ENCODE measurements at places on chromosomes 13 and 19. TPM values are rescaled to one million over a fixed set of nuclear protein-coding genes. Genes with fewer than 3 reads are reported as not detected.

DNA sequence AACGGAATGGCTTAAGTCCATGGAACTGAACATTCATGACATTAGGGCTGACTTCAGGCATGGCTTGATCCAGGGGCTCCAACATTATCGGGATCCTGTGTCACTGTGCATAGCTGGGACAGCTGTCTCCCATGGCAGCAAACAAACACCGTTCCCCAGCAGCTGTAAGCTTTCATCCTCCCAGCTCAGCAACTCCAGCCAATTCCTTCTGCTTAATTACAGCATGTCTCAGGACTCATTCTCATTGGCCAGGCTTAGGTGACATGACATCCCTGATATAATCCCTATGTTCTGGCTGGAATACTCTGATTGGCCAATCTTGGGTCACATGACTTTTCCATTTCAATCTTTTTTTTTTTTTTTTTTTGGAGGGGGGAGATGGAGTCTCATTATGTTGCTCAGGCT, 10.9 kb upstream of the TLE5 start:
- no peak for DNase-seq

- no peak for DNase-seq
Observed at GRCh38 chr19:48571378-48572162, 19.6 kb downstream of the SULT2B1 start.

- no peak for DNase-seq
Observed at GRCh38 chr13:27001705-27002104, 169.9 kb downstream of the USP12 start.

GRCh38 chr19:56577719-56578602, 10.7 kb downstream of the ZNF470 start:
- DNase-seq: no peak

GRCh38 chr19:44476559-44477408, 23.5 kb downstream of the ZNF180 start:
- DNase-seq: no peak

DNA sequence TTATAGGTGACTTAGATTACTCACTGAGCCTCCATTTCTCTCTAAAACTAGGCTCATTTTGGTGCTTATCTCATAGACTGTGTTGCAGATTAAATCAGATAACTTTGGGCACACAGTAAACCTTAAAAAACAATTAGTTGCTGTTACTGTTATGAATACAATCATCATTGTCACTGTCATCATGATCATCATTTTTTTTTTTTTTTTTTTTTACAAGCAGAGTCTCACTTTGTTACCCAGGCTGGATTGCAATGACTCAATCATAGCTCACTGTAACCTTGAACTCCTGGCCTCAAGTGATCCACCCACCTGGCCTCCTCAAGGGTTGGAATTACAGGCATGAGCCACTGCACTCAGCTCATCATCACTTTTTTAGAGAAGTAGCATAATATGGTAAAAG, 60.0 kb downstream of the VWA8 start:
- DNase-seq: no peak

- DNase-seq: no peak
Observed at GRCh38 chr19:10513223-10513622, 4.0 kb downstream of the S1PR5 start.

DNA sequence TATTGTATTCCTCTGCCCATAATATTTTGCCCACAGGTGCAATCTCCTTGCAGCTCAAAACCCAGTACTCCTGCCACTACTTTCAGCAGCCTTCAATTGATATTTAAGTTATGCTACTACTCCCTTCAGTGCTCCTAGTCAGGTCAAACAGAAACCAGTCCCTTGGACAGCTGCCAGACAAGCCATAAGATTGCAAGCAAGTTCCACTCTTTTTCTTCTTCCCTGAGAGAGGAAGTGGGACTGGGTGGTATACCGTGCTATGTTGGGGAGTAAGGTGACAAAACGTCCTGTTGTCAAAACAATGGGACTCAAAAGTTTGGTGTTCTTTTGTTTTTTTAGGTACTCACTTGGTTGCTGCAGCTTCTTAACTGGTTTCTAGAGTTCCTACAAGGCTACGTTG, 63.1 kb upstream of the FRY start:
- no peak for DNase-seq

DNA sequence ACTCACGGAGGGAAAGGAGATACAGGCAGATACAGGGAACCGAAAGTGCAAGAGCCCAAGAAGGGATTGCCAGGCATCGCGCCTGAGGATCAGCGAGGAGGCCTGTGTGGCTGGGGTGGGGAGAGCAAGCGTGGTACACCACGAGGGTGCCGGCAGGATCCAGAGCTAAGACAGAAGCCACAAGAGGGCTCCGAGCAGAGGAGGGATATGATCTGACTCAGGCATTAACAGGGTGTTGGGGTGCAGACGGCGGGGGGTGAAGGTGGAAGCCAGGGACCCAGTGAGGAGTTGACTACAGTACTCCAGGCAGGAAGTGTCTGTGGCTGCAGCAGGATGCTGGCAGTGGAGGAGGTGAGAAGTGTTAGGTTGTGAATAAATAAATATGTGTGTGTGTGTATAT, 5.4 kb upstream of the PPP1R37 start:
- DNase-seq: no peak

DNA sequence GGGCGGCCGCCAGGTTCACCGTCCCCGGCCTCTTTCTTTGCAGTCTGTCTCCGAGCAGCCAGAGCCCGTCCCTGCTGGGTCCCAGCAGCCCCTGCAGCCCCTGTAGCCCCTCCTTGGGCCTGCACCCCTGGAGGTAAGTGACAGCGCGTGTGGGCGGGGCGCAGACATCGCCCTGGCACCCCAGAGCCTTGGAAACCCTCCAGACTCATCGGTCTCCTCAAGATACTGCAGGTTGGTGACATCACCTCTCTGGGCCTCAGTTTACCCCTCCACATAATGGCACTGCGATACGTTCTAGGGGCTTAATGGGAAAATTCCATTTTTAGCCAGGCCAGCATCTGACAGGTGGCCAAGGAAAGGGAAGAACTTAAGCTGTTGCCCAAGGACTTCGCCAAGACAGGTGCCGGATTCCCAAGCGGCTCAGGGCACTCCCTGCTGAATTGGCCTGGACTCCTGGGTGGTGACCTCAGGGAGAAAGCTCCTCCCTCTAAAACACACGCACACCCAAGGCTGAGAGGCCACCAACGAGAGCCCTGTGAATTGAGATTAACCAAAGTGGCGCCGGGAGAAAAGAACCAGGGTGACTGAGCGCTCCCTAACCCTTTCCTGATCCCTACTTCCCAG, 13.1 kb downstream of the MAST3 start:
- no peak for DNase-seq

GRCh38 chr13:36096461-36097416, 34.4 kb downstream of the DCLK1 start:
- no peak for DNase-seq

DNA sequence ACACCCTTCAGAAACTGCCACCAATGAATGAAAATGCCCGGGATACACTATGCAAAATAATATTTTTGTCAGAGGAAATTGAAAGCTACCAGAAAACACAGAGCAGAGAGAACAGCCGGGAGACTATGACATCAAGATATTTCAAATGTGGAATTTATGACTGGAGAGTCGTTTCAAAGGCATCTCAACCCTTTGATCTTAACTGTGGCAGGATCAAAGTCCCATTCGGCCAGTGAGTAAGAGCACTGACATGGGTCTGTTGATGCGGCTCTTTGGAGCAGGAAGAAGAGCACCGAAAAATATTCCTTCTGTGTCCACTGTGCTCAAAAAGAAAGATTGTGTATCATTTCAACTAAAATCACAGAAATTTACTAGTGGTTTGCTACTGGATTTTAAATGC, 201.9 kb downstream of the RFC3 start:
- no peak for DNase-seq

- no peak for DNase-seq
Observed at GRCh38 chr13:46289260-46289955, 77.7 kb downstream of the LRRC63 start.

GRCh38 chr13:80339912-80340650, 845 bp downstream of the SPRY2 start:
- peak; percentile 66 for DNase-seq

DNA sequence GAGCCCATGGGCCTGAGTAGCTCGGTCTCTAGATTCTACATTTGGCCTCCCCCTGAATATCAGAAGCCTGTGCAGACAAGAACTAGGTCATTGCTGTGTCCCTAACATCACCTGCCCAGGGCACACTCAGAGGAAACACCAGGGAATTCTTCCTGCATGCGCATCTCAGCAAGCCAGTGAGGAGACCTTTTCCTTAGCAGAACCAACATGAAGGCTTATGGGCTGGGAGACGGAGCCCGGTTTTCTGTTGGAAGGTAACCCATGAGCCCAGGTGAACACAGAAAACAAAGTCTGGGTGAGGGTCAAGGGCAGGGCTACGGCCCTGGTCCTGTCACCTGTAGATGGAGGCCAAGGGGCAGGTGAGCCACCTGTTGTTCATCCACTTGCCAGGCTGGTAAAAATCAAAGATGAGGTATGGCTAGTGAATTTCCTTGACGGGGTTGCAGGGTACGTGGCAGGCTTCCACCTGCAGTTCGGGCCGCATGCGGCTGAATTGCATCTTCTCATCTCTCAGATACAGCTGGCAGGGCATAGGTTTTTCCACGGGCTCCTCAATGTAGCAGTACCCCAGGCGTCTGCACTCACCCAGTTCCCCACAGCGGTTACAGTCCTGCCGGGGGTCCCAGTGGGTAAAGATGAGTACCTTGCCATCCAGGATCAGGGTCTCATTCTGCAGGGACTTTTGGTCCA, 3.6 kb upstream of the FAM187B start:
- no peak for DNase-seq

- no peak for DNase-seq
Observed at GRCh38 chr19:55005684-55006488, 32.2 kb downstream of the GP6 start.

DNA sequence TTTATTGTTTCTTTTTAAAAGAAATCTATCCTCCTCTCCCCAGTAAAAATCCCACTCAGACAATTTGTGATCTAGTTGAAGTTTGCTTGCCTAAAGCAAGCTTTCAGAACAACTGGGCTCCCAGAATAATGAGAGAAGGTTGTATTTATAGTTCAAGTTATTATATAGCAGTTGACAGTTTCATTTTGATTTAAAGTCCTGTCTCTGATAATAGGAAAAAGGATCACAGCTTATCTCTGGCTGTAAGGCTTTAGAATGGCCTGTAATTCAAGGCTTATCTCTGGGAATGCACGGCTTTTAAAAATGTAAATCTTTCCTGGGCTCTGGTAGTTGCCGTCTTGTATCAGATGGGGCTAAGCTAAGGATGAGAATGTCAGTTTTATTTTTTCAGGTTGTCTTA, 123.3 kb upstream of the TMTC4 start:
- no peak for DNase-seq

DNA sequence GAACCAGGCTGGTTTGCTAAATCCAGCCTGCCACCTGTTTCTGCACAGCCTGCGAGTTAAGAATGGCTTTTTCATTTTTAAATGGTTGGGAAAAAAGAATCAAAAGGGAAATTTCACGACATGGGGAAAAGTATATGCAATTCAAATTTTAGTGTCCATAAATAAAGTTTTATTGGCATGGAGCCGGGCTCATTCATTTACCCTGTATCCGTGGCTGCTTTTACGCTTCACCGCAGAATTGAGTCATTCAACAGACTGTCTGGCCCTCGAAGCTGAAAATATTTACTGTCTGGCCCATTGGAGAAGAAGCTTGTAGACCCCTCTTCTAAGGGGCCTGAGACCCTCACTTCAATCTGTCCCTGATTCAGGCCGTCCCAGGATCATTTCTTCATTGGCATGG, 26.1 kb downstream of the IER2 start:
- DNase-seq: no peak

DNA sequence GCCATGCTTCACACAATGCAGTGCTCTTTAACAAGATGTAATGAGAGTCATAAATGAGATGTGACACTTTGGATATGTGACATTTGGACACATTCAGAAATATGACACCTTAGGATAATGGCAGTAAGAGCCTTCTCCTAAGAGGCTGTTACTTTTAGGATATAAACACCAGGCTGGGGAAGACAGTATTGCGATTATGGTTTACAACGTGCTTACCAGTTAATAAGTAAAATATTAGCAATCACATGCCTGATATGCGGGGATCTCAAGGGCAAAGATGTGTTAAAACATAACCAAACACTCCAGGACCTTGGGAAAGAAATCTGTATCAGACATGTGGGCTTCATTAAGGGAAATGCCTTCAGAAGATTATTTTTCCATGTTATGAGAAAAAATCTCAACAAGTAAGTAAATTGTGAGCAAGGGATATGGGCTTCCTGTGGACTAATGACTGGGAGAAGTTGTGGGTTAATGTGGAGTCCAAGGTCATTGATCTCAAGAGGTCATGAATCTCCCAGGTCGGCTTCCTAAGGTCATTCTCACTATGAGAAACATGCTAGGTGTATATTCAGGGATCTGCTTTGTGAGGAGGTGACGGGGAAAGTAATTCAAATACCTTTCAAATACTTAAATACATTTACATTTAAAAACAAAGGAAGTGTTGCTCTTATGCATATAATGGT, 105.3 kb downstream of the STARD13 start:
- no peak for DNase-seq

DNA sequence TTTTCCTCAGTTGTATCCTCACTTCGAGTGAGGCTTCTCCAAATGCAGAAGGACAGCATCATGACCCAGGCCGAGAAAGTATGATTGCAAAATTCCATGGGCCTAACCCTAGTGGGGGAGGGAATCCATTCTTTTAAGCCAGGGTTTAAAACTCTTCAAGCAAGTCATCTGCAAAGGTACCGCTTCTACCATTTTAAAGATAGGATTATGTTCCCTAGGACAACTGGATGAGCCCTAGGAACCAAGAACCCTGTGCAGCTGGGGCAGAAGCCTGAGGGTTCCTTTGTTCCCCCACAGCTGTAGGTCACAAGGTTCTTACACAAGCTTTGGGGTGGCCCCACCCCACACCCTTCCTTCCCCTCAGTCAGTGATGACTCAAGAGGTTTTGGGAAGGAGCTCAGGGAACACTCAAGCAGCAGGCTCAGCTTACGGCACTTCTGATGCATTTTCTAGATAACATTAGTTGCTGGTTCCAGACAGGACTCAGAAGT, 13.5 kb downstream of the ARL11 start:
- DNase-seq: no peak

The GRAMD1A gene
- total RNA-seq: 29.6 TPM

The ITPKC gene
- 10.0 TPM for total RNA-seq

The TCF3 gene
- 20.9 TPM for total RNA-seq

Measured in occipital lobe (tissue), 3 donors.